ENCODE measurements at places on chromosomes 4 and X.

DNA sequence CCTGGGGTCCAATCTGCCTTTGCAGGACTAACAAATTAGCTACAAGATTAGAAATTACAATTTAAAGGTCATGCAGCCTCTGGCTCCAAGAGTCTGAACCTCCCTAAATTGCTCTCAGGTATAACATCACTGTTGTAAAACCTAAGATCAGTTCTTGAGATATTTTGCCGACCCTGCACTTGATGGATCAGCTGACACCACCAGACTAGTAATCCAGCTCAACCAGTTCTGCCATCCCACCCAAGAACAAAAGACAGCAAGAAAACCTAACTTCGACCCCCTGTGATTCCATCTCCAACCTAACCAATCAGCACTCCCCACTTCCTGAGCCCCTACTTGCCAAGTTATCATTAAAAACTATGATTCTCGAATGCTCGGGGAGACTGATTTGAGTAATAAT is 323.0 kb upstream of the BOD1L1 start:
- no peak for DNase-seq

DNA sequence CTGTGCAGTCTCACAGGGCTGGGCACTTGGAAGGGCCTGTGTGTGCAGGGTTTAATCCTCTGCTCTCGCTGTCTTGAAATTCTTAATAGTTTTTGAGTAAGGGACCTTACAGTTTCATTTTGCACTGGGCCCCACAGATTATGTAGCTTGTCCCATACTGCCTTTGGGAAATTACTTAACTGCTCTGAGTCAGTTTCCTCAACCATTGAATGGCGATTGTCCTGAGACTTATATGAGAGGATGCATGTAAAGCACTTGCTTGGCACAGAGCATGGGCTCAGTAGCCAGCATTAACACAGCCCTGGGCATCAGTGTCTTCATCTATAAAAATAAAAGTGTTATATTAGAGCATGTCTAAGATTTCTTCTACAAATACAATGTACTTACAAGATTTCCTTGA is 55.8 kb downstream of the CLCN5 start:
- no peak for DNase-seq

DNA sequence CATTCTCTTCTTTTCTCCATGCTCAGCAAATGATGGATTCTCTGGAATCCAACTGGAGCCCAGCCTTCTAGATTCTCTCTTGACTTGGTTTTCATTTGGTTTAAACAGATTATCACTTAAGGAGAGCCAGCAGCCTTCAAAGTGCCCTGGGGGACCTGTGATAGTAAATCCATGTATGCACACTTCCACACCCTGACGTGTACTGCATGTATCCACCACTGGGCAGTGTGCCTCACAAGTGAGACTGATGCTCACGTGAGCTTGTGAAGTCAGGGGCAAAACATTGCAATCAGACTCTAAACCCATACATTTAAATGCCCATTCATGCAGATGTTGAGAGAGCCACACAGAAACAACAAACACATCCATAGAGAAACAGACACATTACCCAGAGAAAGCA is 28.0 kb upstream of the SETD7 start:
- DNase-seq: no peak

GRCh38 chr4:150867148-150867547 is 147.9 kb downstream of the LRBA start:
- peak; percentile 87 for DNase-seq

GRCh38 chr4:42484630-42485029 is 87.3 kb downstream of the SHISA3 start:
- no peak for DNase-seq

DNA sequence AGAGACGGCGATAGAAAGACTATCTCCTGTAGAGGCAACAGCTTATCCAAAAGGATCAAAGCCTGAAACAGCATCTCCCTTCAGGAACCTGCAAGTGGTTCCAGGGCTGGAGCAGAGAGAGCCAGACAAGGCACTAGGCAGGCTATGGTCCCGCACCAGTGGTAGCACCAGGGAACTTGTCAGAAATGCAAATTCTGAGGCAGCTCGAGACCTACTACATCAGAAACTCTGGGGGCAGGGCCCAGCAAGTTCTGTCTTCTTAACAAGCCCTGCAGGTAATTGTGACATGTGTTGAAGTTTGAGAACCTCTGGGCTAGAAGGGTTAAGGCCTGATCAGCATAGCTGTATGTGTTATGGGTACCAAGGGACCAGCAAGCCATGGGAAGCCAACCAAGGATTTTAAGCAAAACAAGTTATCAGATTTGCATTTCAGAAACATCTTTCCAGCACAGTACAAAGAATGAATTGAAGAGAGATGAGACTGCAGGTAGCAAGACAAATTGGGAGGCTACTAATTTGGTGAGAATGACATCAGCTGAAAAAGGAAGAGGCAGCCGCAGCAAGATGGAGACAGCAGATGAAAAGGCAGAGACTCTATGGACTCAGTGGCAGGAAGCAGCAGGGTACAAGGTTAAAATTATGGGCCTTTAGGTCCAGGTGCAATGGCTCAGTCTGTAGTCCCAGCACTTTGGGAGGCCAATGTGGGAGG is 139.7 kb downstream of the TSPAN5 start:
- no peak for DNase-seq

DNA sequence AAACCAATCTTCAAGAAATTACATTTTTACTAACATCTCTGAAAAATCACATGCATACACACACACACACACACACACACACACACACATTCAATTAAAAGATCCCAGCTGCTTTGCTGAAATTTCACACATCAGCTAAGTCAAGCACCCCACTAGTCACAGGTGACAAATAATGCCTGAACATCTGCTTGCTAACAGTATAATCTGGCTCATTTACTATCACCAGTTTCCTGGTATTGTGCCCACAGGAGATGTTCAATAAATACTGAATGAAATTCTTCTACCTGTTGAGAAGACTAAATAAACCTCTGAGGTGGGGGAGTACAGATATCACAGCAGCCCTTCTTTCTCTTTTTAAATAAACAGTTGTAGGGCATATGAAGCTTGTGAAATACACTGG is 994.0 kb downstream of the ARAP2 start:
- DNase-seq: no peak

GRCh38 chr4:143397335-143397734 is 60.7 kb downstream of the GAB1 start:
- DNase-seq: no peak

- DNase-seq: no peak
Observed at GRCh38 chrX:120281021-120281624, 30.1 kb downstream of the TMEM255A start.

DNA sequence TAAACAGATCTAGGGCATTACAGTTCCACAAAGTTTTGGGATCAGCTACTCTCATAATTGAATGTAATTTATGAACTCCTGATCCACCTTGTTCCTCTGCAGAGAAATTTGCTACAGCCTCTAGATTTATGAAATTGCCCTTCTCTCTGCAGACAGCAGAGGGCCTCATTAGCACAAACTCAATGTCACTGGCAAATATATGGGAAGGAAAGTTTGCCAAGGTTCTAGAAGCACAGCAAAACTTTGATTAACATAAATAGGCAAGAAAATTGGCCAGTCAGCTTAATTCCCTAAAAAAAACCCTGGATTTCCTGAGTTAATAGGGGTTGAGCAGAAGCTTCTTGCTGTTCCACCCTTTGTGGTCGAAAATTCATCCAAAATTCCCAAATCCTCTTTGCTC is 31.5 kb downstream of the PRPS1 start:
- peak; percentile 63 for DNase-seq

- no peak for DNase-seq
Observed at GRCh38 chrX:144637731-144638130, 609.6 kb upstream of the SPANXN1 start.

GRCh38 chr4:68416591-68416990 is 30.7 kb upstream of the TMPRSS11E start:
- DNase-seq: no peak

DNA sequence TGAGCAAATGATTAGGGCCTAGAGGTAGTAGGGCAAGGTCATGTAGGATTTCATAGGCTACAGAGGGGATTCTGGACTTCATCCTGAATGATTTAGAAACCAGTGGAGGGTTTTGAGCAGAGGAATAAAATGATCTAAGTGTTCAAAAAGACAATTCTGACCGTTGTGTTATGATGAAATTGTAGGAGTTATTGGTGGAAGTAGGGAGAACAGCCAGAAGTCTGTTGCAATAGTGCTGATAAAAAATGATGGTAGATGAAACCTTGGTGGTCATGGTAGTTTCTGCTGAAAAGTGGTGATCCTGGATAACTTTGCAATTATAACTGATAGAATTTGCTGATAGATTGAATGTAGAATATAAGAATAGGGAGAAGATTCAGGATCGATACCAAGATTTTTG is 60.2 kb downstream of the MID1IP1 start:
- no peak for DNase-seq

GRCh38 chrX:93985344-93986307 is 311.6 kb downstream of the FAM133A start:
- DNase-seq: no peak

DNA sequence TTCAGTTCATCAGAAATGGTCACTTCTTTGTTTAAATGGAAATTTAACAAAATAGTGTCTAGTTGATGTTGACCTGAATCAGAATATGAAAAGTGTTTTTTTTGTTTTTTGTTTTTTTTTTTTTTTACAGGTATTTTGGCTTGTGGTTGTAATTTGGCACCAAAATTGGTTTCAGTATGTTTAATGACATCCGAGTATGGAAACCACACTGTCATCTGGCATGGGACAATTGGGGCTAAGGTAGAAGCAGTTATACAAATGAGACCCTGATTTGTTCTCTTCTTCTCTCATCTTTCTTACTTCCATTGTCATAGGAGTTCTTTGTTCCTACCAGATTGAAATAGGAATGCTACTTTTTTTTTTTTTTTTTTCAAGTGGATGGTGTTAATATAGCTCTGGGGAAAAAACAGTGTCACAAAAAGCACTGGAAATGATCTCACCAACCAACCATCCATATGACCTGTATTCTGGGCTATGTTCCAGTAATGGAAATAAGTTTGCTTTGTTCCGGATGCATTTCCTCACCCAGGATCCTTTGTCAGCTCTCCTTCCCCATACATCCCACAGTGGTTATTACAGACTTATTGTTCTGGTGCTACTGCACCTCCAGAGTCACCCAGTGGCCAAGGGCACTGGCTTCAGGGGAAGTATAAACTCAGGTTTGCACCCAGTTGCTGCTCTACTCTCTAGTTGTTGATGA is 95.8 kb downstream of the ATXN3L start:
- DNase-seq: no peak

DNA sequence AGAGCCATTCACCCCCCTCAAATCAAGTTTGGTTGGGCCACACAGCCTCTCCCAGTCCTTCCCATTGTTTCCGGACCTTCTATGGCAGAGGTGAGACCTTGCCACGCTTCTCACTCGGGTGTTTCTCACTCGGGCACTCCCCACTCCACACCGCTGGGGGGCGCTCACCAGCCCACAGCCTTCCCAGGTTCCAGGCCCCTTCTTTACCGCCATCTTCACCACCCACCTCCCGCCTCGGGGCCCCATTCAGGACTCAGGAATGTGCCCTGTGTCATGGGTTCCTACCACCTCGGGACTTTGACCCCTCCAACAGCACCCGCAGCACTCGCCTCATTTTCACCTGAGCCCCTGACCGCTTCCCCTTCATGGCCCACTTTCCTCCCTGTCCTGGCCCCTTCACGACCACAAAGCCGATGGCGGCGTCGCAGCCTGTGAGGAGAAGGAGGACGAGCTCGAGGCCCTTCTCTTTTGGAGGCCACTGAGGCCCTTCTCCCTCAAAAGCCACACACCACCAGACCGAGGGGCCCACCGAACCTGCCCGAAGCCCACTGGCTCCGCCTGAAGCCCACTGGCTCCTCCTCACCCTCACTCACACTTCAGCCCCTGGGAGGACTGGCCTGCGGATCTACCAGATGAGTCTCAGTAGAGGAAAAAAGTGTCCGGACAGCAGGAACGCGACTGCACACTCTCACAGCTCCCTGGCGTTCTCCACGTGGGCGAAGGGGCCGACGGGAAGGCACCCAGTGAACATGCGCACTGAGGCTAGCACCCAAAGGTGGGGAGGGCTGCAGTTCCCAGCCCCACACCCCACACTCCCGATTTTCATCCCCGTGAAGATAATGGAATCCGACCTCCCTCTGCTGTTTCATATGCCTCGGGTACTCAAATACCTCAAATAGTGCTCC is at the start of gene PAGE1:
Gene PAGE1, minus strand, starts transcription at position 709 of the 905 bp plus-strand sequence. CDS start 1,214 bp downstream, outside the sequence.
- DNase-seq: no peak

DNA sequence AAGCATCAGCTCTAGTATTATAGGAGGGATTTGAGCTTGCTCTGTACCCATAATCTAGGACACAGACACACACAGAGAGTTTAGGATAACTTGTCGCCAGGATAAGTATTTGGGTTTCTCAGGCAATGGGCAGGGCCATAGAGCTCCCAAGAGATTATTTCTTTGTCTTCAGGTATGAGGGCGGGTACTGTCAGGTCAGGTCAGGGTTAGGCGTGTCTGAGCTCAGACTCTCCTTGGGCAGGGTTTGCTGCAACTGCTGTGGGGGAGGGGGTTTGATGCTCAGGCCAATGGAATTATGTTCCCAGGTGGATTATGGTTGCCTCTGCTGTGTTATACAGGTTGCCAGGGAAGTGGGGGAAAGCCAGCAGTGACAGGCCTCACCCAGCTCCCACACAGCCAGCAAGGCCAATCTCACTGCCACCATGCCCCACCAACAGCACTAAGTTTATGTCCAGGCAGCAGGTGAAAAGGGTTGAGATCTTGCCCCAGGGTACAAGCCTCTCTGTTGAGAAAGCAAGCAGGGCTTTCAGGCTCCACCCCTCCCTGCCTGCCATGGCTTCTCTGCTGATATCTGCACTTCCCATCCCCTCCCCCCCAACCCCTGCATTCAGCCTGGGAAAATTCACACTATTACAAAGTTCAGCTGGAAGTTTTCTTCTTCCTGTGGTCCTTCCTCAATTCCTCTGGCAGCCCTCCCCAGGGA is 101.3 kb downstream of the RRAGB start:
- no peak for DNase-seq

- DNase-seq: no peak
Observed at GRCh38 chr4:67546971-67547370, 1.7 kb upstream of the CENPC start.

DNA sequence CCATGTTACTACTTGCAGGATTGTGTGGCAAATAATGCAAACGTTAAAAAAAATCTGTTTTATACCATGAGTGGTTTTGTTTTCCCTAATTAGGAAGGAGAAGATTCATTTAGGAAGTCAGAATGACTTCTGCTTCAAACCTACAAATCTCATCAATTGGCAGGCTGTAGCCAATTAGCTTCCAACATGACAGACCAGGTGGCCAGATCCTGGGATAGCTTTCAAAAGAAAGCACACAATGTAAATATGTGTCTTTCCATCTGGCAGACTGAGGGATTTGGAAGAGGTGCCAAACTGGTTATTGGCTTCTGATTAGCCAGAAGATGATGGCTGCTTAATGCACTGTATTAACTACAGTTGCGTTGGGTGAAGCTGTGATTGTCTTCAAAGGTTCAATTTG is 432.8 kb downstream of the ANKRD50 start:
- DNase-seq: no peak

All from CD4-positive, alpha-beta T cell treated with Interleukin-17A for 1 hour (primary cell).